ENCODE measurements at places on chromosomes 12 and 14.
A peak's percentile ranks its signal among the peaks of the same experiment; 100 is the strongest.

GRCh38 chr12:59494617-59495016 is 101.2 kb upstream of the SLC16A7 start:
- no peak for DNase-seq

- no peak for DNase-seq
Observed at GRCh38 chr12:114976959-114977358, 293.0 kb upstream of the TBX3 start.

- no peak for DNase-seq
Observed at GRCh38 chr12:66035288-66035966, 95.1 kb downstream of the LLPH start.

DNA sequence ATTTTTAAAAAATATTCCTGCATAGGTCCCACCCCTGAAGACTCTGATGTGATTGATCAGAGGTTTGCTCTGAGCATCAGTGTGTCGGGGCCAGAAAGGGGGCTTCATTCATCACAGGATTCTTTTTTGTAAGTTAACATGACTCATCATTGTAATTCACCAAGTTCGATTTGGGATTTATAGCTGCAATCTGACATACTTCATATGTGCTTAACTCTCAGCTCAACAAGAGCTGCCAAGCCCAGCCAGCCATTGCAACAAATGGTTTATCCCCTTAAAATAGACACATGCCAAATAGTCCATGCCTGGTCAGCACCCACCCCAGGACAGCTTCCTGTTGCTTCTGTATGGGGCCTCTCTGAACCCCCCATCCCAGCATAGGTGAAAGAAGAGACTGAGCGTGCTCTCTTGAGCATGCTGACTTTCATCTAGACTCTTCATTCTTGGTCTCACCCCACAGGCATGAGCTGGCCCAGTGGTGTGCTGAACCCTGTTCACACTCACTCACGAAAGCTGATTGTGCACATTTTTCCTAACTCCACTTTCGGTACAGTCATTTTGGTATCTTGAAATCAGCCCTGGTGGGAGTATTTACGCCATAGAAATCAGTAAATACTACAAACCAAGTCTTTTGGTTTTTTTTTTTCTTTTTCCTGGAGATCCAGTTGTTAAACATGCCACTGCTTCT is 101.4 kb downstream of the STAB2 start:
- DNase-seq, result no peak

- DNase-seq, result peak; percentile 22
Observed at GRCh38 chr12:57803319-57803893, 15.1 kb downstream of the AVIL start.

DNA sequence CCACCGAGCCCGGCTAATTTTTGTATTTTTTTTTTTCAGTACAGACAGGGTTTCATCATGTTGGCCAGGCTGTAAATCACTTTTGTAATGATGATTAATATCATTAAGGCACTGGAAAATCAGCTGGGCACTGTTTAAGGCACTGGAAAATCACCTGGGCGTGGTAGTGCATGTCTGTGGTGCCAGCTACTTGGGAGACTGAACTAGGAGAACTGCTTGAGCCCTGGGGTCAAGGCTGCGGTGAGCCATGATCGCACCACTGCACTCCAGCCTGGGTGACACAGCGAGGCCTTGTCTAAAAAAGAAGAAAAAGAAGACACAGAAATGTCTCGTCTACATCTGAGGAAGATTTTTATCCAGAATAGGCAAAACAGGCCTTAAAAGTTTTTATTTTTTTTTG is 12.7 kb downstream of the SLC11A2 start:
- DNase-seq, result no peak

GRCh38 chr12:55719371-55719770 is 822 bp upstream of the RDH5 start:
- DNase-seq, result no peak

GRCh38 chr12:132603240-132604150 is 6.9 kb downstream of the LRCOL1 start:
- DNase-seq, result no peak

GRCh38 chr12:25859976-25860375 is 98.5 kb upstream of the RASSF8 start:
- DNase-seq, result no peak

DNA sequence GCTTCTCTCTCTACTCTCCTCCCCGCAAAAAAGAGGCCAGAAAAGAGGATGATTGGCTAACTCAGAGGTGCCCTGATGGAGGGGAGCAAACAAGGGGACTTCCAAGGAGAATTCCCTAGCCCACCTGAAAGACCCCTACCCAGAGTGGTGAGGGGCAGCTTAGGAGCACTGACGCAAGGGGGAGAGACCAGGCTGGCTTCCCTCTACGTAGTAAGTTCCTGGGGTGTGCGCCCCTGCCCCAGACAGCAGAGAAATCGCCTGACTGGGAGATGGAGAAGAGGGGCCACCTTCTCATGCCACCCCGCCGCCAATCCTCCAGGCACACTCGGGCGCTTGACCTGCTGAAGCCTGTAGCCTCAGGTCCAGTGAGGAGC is 2.1 kb upstream of the DIO3 start:
- DNase-seq, result no peak

- DNase-seq, result no peak
Observed at GRCh38 chr12:114655934-114656749, 27.8 kb downstream of the TBX3 start.

Measured in thoracic aorta (tissue), 2 donors.